ENCODE measurements at places on chromosomes 3 and 15.
A peak's percentile ranks its signal among the peaks of the same experiment; 100 is the strongest.

DNA sequence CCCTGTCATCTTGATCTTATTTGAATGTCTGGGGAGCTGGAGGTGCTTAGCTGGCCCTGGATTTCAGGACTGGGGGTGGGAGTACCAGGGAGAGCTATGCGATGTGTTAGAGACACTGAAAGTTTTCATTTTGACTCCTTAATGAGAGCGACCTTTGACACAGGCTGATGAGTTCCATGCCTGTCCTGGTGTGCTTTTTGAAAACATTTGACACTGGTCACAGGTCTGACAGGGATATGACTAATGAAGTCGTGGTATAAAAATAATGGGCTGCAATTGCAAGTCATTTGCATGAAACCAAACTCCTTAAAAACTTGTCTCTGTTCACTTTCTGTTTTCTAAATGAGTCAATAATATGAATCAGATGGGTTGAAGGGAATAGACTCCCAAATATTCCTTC is 81.9 kb downstream of the MECOM start:
- DNase-seq, result no peak

DNA sequence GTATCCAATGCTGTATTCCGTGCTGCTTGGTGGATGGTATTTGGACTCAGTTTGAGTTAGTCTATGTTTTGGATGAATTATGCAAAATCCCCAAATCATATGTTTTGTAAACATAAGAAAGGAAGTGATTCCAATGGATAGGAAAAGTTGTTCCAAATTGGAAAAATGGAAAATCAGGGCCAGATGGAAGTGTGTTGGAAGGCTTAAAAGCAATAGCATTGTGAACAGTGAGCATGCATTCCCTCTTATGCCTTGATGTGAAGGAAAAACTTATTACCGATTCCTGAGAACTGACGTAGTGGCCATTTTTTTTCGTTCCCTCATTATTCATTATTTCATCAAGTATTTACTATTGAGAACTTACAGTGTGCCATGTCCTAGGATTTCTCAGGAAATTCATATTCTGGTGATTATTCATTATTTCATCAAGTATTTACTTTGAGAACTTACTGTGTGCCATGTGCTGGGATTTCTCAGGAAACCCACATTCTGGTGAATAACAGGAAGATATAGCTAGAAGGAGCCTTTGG is 144.1 kb upstream of the TPRG1 start:
- no peak for DNase-seq

- no peak for DNase-seq
Observed at GRCh38 chr3:25585361-25586166, 79.1 kb downstream of the TOP2B start.

DNA sequence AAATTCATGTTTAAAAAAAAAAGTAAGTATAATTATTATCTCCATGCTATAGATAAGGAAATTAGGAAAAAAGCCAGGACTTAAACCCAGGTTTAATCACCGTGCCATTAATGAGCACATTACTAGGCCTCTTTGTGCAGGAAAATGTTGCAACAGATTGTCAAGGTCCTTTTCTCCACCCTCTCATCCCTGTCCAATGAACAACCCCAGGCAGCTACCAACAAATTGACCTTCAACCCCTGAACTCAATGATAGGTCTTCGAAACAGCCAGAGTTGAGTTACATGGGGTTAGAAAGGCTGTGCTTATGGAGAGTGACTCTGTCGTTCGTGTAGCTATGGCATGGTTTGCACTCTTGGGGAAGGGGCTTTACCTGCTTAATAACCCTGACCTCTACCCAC is 84.2 kb upstream of the CTNNB1 start:
- DNase-seq, result no peak

GRCh38 chr15:20340331-20340811 is 201.2 kb downstream of the GOLGA6L6 start:
- DNase-seq, result no peak

GRCh38 chr3:175066617-175067415 is 207.7 kb downstream of the NAALADL2 start:
- no peak for DNase-seq

- DNase-seq, result no peak
Observed at GRCh38 chr15:42800731-42801474, 64.0 kb upstream of the CDAN1 start.

DNA sequence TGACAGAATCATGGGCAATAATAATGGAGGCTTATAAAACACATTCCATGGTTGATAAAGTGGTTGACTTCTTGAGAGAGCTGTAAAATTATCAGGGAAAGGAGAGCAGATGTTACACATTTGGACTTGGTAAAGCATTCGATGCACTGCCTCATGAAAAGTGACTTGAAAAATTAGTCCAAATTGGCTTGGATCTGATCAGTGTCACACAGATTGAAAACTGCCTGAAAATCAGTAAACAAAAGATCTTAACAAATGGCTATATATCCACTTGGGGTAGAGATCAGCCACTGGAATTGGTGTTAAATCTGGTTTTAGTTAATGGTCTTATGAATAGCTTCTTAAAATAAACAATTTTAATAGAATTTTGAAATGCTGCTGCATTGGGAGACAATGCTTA is 20.3 kb downstream of the SHOX2 start:
- DNase-seq, result peak; percentile 74

DNA sequence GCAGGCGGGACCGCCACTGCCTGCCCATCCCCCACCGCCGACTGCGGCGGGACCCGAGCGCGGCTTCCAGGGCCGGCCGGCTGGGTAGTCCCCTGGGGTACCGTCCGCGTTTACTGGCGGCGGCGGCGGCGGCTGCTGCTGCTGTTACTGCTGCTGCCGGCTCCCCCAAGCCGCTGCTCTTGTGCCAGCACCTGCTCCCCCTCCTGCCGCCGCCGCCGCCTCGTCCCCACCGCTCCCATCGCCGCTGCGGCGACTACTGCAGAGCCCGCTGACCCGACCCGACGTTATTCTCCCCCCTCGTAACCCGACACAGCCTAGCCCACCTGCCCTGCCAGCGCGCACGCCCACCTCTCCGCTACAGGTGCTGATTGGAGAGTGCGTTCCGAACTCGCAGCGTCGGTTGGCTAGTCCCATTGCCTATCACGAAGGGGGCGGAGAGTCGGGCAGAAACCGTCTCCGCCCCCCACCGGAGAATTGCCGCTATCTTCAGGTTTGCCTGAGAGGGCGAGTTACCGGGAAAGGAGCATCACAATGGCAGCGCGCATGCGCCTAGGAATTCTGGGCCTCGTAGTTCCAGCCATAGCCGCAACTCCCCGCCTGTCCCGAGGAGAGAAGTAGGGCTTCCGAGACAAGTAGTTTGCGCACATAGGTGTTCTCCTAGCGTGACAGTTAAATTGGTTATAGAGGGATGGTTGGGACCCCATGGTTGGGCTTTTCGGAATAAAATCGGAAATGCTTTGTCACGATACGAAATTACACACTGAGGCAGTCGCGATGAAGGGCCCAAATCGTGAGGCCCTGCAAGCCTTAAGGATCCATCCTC is at the start of gene TTBK2:
TSS of gene TTBK2 (minus strand) at position 260 of the 823 bp plus-strand sequence. CDS start 42,161 bp downstream, outside the sequence.
- peak; percentile 99 for DNase-seq

- no peak for DNase-seq
Observed at GRCh38 chr3:44442596-44443309, 34.7 kb downstream of the ZNF445 start.

GRCh38 chr3:14143271-14144225 is 18.7 kb downstream of the TMEM43 start:
- DNase-seq, result no peak

All from NCI-H2171 treated with DMSO at 0.1 percent for 48 hours (cell line).